Skin of body (tissue), 3 donors: ENCODE measurements at places on chromosomes 4 and X. TPM values are rescaled to one million over a fixed set of nuclear protein-coding genes. Genes with fewer than 3 reads are reported as not detected.

DNA sequence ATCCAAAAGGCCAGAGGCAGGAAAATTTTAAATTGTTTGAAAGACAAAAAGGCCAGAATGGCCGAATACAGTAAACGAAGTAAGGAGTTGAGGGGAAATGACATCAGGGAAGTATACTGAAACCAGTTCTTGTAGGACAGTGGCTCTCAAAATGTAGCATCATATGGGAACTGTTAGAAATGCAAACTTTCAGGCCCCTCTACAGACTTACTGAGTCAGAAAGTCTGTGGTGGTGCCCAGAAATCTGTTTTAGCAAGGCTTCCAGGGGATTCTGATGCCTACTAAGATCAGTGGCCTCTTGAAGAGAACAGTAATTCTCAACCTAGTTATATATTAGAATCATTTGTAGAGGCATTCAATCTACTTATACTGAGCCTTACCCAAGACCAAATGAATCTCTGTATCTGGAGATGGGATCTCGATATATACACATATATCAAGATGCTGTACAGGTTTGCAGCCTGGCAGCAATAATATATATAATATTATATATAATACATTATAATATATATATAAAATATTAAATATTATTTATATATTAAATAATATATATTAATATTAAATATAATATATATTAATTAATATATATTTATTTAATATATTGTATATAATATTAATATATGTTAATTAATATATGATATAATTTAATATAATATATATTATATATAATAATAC is 39.7 kb downstream of the ADAMTS3 start:
- DNase-seq = no peak

DNA sequence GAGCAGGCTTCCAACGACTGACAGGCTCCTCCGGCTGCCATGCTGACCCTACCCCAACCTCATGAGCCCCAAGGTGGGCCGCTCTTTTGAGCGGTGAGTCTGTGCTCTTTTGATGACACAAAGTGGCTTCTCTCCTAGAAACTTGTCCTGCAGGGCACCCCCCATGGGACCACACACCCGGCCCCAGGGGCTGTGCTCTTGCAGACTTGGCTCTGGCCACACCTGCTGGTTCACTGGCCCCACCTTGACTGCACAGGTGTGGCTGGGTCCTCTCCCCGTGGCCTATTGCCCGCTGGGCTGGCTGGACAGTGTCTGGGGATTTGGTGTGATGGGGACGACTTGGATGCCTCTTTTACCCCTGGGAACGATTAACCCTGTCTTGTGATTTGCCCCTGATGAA is 1.5 kb upstream of the CPZ start:
- DNase-seq = no peak

DNA sequence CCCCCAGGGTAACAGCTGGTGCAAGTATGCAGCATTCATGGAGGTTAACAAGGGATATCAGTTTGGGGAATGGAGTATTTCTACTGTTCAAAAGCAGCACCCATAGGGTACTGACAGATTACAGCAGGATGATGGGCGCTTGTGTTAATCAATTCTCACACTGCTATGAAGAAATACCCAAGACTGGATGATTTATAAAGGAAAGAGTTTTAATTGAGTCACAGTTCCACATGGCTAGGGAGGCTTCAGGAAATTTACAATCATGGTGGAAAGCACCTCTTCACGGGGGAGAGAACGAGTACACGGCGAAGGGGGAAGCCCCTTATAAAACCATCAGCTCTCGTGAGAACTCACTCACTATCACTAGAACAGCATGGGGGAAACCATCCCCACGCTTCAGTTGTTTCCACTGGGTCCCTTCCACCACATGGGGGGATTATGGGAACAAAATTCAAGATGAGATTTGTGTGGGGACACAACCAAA is 64.1 kb downstream of the TNIP2 start:
- DNase-seq = no peak

DNA sequence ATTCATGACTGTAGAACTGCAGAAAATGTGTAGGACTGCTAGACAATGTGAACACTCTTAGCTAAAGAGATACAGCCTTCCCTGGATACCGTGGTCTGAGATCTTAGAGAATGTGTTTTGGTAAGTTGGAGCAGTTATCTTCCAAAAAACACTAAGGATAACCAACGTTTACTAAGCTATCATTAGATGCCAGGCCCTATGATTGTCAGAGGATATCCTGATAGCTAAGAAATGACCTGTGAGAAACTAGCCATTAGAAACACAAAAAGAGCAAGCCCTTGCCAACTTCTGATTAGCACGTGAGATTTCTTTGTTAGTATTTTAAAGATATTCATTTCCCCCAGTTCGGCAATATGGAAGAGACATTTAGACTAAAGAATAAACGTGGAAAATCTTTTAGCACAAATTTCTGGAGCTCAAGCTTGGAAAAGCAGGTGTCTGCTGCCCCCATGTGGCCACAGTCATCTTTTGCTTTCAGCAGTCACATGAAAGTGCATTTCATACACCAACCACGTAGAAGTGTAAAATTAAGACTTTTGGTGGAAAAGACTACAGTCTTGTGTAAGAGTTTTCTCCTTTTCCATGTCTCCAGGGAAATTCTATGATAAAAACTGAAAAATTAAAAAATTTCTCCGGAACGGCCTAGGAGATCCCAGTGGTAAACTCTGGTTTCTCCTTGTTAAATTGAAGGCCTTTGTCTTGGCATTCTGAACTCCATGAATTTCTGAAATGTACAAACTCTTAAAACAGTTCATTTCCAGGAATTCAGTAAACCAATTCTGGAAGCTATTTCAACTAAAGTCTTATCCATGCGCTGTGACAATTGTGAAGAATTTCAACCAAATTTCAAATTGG is 136.4 kb downstream of the ZNF674 start:
- DNase-seq = peak; percentile 15

DNA sequence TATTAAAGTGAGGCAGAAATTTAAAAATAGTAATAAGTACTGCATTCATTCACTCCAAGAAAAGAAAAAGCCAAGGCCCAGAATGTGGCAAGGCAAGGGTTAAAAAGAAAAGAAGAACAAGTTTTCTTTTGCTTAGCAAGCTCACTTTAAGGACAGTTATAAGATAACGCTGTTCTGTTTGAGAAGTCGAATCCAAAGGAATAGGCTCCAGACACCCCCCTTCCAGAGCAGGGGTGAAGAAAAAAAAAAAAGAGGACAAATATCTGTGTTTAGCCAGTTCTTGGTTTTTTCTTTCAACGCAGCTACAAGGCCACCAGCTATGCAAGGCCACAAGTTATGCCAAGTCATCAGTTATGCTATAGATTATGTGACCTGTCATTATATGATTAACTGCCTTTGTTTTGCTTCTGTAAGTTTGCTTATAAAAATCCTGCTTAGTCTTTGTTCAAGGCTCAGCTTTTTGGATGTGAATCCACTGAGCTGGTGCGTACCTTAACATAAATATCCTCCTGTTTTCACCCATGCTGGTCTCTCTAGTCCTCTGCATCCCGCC is 1.4 kb downstream of the GRK4 start:
- no peak for DNase-seq

GRCh38 chrX:45134315-45134731 is 66.4 kb downstream of the DIPK2B start:
- no peak for DNase-seq

DNA sequence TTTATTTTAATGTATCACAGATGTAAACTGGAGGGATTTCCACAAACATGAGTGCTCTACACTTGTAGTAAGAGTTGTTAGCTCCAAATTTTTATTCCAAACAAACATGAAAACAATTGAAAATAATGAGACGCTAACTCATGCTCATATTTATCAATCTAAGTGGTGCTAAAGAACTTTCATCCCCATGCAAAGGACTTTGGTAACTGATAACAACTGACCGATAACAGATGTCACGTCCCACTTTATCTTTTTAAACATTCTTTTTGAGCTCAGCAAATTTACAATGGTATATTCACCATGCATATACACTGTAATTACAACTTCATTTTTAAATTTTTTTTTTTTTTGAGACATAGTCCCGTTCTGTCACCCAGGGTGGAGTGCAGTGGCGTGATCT is 15.6 kb upstream of the MAOA start:
- no peak for DNase-seq

GRCh38 chr4:151715881-151716280 is 44.9 kb downstream of the GATB start:
- DNase-seq = no peak

- peak; percentile 57 for DNase-seq
Measured at GRCh38 chr4:88706574-88706973, 8.9 kb upstream of the NAP1L5 start.

DNA sequence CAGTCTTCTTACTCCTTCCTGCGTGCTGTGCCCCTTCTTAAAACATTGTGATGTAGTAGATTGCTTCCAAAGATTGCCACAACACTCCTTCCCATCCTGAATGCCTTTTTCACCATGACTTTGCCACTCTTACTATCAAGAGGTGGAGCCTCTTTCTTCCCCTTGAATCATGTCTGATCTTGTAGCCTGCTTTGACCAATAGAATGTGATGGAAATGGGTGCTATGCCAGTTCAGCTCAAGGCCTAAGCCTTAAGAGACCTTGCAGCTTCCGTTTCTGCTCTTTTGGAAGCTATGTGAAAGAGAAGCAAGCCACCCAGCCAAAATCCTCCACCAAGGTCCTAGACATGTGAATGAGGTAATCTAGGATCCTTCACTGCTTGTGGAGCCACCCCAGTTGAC is 31.6 kb upstream of the RP2 start:
- DNase-seq = no peak

DNA sequence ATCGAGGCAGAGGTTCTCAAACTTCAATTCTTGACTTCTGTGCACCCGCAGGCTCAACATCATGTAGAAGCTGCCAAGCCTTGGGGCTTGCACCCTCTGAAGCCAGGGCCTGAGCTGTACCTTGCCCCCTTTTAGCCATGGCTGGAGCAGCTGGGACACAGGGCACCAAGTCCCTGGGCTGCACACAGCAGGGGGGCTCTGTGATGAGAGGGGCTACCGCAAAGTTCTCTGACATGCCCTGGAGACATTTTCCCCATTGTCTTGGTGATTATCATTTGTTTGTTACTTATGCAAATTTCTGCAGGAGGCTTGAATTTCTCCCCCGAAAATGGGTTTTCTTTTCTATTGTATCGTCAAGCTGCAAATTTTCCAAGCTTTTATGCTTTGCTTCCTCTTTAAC is 4.9 kb upstream of the MAGEB17 start:
- no peak for DNase-seq

GRCh38 chr4:91113130-91113706 is 986.0 kb downstream of the CCSER1 start:
- DNase-seq = no peak

DNA sequence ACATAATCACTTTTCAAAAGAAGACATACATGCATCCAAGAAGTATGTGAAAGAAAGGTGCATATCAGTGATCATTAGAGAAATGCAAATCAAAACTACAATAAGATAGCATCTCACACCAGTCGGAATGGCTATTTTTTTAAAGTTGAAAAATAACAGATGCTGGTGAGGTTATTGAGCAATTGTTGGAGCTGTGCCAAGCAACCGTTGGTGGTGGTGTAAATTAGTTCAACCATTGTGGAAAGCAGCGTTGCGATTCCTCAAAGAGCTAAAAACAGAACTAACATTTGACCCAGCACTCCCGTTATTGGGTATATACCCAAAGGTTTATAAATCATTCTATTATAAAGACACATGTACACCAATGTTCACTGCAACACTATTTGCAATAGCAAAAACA is 14.2 kb downstream of the COX7B2 start:
- DNase-seq = no peak

- no peak for DNase-seq
Measured at GRCh38 chr4:139682741-139683151, 17.1 kb downstream of the MGST2 start.

GRCh38 chr4:186878203-186878776 is 154.6 kb upstream of the FAT1 start:
- no peak for DNase-seq

GRCh38 chrX:134457708-134458107 is 2.3 kb upstream of the HPRT1 start:
- no peak for DNase-seq

Gene ITIH6
- total RNA-seq = 0.10 TPM
